ENCODE measurements at places on chromosomes 3 and 15.

DNA sequence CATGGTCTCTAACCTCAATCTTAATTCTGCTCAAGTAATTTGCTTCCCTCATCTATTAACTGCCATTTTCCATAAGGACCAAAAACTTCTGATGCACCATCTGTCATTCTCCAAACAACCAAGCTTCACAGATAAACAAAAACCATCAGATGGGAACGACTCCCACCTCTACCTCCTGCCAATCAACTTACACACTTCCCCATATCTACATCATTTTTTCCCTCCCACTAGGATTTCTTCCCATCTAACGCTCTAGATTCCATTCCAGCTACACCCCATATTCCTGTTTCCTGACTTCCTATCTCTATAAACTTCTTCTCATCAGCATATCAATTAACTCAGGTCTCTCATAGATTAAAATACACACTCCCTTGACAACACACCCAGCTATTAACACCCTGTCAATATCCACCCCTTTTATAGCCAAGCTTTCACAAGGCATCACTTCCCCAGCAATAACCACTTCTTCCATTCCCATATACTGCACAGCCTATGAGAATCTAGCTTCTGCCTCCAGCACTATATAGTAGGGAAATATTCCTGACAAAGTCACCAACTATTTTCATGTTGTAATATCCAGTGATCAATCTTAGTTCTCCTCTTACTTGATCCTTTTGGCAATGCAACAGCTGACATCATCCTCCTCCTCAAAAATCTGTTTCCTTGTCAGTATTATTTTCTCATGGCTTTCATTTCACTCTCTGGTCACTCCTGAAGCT lies 39.2 kb downstream of the SNX4 start:
- DNase-seq = no peak

DNA sequence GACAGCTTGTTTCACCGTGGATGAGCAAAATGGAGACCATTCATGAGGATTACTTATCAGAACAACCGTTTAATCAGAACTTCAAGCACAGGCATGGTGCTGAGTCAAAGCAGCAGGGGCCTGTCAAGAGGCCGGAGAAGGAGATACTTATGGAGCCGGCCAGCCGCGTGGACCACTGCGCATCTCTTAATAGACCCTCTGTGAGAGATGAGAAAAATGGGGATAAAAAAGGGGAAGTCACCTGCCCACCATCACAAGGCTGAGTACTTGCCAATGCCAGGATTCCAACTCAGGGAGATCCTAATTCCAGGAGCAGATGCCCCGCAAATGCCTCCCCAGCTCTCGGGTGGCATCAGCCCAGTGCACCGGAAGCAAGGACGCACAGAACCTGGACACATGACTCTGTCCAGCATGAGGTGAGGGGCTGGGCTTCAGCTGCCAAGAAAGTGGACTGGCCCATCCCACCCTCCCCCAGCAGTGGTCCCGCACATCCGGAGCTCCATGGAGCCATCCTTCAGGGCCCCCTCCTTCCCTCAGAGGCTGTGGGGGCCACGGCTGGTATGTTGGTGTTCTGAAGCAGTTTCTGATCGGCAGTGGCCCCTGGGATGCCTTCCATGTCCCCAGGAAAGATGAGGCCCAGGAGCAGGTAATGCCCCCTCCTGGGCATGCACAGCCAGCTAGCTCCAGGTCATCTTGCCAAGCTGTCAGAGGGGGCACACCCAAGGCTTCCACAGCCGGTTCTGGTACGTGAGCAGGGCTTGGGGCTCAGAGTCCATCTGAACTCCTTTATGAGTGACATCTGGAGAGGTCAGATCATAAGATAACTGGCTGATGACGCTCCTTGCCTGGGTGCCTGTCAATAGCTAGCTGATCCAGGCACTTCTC lies 143.8 kb downstream of the ATP10A start:
- no peak for DNase-seq

DNA sequence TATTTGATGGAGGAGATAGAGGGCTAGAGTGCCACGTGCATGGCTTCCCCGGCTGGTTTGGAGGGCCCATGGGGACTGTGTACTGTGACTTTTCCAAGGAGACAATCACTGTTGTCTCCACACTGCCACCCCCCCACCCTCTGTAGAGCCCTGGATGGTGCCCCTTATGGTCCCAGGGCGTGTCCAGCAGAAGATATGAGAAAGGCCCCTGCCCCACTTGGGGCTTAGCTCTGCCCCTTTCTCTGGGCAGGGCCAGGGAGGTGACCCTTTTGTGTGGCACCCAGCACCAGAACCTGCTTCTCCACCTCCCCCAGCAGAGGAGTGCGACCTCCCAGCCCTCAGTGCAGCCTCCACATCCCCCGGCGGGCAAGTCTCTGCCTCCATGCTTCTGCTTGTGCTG lies 32.1 kb downstream of the SPSB4 start:
- DNase-seq = no peak

GRCh38 chr15:50162969-50163718 lies 18.9 kb upstream of the SLC27A2 start:
- no peak for DNase-seq

- no peak for DNase-seq
Observed at GRCh38 chr3:150070271-150070670, 99.6 kb upstream of the PFN2 start.

DNA sequence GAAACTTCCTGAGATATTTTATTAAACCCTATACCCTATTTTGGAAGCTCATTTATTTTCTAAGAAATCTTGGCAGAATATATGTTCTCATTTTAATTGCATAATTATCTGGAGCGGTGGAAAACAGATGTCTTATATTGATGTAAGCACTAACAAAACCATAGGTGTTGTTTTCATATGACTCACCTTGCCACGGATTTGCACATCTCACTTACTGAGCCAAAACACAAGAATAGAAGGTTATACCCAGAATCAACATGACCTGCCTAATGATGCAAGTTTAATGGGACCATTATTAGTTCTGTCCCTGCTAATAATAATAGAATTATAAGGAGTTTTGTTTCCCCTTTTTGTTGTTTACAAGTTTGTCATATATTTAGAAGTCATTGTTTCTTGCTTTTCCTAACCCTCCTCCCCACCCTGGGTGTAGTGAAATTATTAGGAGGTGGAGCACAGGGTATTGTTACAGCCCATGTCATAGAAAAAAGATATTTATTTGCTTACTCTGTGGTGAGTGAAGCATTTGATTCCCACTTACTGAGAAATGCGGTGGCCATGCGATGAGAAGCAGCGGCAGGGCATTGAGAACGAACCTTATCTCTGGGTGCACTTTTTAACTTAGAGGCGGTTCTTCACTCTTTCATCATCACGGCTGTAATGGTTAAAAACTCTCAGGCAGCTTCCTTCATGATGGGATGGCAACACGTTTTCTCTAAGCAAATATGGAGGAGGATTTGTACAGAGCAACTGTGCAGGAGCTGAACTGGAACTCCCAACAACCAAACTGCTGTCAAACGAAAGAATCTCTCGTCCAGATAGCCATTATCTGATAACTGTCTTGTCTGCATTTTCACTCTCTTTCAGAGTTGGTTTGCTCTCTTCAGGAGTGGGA lies 521 bp downstream of the IL5RA start:
- DNase-seq = peak; percentile 43

- no peak for DNase-seq
Observed at GRCh38 chr15:48915861-48916260, 37.9 kb downstream of the EID1 start.

DNA sequence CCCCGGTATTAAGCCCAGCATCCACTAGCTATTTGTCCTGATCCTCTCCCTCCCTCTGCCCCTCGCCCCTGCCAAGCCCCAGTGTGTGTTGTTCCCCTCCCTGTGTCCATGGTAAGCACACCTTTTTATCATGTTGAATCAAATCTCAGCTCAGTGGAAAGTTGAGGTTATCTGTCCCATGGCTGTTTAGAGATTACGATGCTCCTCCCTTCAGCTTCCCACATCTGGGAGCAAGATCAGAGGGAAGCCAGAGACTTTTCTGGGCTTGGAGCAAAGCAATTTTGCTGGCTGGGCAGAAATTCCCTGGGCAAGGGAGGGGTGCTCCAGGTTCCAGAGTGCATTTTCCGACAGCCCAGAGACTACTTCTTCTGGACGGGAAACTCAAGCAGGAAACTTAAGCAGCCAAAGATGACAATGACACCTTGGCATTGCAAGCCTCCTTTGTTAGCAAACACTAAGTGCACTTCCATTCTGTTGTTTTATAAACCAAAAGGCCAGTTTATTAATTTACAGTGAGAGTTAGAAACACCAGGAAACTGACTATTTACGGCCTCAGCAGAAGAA lies 104.5 kb downstream of the MESD start:
- DNase-seq = no peak

DNA sequence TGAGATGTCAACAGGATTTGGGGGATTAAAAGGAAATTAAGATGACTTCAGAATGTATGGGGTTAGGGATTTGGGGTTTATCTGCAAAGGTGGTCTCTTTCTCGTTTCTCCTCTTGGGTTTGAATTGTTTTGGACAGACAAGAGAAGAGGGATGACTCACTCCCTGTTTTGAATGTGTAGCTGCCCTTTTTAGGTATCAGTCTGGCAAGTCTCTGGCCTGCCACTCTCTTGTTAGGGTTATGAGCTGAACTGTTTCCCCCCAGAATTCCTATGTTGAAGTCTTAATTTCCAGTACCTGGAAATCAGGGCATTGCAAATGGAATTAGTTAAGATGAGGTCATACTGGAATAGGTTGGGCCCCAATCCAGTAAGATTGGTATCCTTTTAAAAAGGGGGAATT lies 291.7 kb downstream of the MEX3B start:
- no peak for DNase-seq

- no peak for DNase-seq
Observed at GRCh38 chr3:172379372-172379771, 68.9 kb downstream of the GHSR start.

GRCh38 chr15:43776101-43776717 lies 557 bp downstream of the ELL3 start:
- no peak for DNase-seq

- no peak for DNase-seq
Observed at GRCh38 chr15:73684581-73685455, 635 bp downstream of the CD276 start.

DNA sequence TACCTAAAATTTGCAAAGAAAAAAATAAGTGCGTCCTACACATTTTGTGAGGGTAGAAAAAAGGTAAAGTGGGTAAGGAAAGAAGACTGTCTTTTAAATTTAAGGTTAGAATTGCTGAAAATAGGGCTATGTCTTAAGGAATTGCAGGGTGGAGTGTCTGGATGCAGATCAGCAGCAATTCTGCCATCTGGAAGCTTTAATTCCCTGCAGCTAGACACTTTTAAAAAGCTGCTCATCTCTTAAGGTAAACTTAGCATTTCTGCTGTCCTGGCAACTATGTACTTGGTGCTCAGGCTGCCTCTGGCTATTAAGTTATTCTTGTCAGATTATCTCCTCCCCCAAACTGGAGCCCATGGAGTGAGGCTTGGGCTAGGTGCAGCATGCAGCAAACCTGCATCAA lies 420.2 kb downstream of the SI start:
- no peak for DNase-seq

DNA sequence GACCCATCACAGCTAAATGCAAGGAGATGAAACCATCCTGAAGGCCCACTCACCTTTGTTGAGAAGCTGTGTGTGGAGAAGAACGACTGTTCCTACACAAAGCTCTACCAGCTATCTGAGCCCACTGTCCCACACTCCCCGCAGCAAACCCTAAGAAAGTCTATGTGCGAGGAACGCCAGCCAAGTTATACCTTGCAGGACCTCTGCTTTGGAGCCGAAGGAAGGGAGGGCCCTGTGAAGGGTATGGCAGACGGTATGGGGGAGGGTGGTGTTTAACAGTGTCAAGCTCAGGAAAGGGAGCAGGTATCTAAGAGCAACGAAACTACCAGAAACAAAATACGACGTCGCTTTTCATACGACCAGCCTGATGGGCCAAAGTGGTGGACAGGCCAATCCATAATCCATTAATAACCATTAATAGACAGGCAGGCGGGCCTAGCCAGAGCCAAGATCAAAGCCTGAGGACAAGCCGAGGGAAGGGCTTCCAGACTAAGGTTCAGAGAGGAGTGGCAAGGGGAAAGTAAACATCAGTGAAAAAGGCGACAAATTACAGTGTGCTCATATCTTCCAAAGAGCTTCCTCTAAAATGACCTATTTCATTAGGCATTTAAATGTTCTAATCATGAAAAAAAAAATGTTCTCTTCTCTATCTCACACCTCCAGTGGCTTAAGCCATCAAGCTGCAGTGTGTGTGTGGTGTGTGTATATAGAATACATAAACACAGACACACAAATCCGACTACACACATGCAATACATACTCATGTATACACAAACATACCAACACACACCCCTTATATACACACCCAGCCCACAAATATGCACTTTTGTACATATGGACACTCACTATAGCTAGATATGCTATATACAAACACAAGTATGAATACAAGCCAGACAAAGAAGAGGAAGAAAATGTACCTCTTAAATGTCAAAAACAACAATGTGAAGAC lies 43.9 kb downstream of the PTPN23 start:
- no peak for DNase-seq

GRCh38 chr3:51522273-51522962 lies 16.1 kb upstream of the RAD54L2 start:
- no peak for DNase-seq

DNA sequence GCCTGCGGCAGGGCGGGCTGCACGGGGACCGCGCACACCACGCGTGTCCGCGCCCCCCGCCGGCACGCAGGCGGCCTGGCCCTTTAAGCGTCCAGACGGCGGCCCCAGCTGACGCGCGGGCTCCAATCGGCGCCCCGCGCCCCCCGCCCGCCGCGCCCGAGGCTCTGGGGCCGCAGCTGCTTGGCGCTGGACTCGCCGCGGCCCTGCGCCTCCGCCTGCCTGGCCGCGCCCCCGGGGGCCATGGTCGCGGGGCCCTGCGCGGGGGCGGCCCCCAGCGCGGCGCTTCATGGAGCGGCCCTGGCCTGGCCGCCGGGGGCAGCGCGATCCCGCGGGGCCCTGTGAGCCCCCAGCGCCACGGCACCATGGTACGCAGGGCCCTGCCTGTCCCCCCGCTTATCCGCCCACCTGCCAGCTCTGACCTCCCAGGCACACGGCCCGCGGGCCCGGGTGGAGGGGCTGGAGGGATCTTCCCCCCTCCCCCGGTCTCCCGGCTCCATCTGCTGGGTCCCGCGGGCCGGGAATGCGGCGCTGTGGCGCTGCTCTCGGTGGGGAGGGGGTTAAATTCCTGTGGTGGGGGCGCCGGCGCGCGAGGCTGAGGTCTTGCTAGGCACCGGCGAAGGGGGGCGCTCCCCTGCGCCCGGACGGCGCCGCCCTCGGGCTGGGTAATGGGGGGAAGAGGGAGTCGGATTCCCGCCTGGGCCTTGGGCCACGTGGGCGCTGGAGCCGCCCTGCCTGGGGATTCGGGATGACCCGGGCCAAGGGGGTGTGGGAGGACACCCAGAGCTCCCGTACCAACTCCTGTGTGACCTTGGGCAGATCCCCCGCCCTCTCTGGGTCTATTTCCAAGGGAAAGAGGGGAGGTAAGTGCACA lies 1.1 kb downstream of the ZBTB47 start:
- no peak for DNase-seq

GRCh38 chr3:117217355-117217754 lies 507.8 kb downstream of the TUSC7 start:
- DNase-seq = no peak

GRCh38 chr15:81484086-81484955 lies 110.3 kb upstream of the TMC3 start:
- no peak for DNase-seq

GRCh38 chr3:4421121-4421520 lies 45.9 kb downstream of the SUMF1 start:
- peak; percentile 83 for DNase-seq
